Adrenal gland (tissue), 19 donors: ENCODE measurements at places on chromosomes 5 and 9.
A peak's percentile ranks its signal among the peaks of the same experiment; 100 is the strongest.

DNA sequence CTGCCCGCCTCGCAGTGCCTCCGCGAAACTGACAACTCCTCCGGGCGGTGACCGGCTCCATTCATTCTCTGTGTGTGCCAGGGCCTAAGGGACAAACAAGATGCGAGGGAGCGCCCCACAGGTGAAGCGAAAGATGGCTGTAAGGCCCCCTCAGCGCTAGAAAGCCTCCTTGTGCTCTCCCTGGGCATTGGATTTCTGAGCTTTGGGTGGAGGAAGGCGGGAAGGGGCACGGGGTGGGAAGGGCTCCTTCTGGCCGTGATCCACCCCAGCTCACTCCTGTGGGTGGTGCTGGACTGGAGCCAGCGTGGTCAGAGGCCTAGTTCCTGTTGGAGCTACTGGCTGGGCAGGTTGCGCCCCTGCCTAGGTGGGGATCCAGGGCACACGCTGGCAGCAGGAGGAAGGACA is 943 bp downstream of the GALNT12 start:
- DNase-seq: no peak

DNA sequence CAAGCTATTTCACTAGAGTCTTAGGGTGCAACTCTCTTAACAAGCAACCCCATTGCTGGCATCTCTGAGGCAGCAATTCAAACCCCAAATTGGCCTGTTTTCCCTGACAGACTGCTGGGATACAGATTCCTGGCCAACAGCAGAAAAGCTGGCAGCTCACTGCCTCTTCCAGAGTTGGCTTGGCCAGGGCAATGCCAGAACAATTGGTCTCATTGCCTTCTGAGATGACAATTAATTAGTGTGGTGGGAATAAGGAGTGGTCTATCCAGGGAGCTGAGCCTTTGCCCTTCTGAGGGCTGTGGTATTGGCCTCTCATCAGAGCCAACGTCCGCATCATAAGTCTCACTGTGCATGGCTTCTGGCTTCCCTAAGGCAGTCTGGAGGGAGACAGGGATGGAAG is 183.2 kb downstream of the GNAQ start:
- DNase-seq: no peak

DNA sequence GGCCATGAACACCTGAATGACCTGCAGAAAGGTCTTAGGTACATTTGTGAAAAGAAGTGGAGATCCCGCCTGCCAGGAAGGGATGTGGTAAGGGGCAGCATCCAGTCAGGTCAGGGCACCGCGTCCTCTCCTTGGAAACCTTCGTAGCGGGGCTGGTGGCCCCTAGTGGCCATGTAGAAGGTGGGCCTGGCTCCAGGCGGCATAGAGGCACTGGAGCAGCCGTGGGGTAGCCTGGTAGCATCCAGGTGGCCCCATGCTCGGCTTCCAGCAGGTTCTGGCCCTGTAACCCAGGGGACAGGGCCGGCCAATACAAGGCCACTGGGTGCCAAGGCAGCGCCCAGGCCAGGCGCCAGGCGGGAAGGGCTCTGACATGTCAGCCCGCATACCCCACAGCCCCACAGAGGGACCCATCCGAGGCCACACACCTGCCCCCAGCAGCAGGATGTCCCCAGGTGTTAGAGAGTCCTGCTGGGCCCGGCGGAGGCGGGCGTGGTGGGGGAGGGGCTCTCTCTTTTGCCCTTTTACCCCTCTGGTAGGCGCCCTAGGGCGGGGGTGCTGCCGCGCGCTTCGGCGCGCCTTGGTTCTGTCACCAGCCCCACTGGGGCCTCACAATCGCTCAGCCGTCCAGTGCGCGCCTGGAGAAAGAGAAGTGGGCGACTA is 58.3 kb upstream of the SPATA31E1 start:
- DNase-seq: no peak

GRCh38 chr5:179599973-179600372 is 23.5 kb downstream of the HNRNPH1 start:
- DNase-seq: no peak

GRCh38 chr5:116497631-116498030 is 77.0 kb downstream of the SEMA6A start:
- DNase-seq: no peak

GRCh38 chr5:1921711-1922110 is 39.0 kb upstream of the IRX4 start:
- DNase-seq: no peak

DNA sequence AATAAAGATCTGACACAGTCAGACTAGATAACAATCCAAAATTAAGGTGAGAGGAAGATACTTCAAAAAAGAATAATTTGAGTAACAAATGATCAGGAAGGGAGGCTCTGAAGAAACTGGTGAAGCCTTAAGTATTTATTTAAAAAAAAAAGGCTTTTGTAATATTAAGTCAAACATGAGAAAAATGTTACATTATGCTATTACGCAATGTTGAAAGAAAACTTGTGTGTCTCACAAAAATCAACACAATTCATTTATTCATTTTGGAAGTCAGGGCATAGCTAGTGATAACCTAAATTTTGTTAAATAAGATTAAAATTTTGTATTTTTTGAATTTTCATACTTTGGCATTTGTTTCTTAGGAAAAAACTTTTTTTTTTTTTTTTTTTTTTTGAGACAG is 28.2 kb downstream of the WDR41 start:
- DNase-seq: no peak

DNA sequence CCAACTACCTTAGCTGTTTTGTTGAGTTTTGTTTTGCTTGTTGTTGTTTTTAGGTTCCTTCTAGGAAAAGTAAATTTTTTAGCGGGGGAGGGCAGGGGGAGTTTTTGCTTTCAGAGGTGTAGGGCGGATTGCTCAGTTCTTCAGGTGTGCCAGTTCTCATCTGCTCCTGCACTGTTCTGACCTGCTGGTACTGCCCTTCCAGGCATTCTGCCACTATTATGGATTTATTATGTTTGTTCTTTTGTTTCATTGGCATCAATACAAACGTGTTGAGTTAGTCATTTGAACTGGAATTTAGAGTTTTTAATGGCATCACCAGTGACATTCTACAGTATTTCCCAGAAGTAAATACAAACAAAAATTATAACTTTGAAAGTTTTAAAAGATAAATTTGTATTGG is 26.0 kb downstream of the ERCC6L2 start:
- DNase-seq: no peak

DNA sequence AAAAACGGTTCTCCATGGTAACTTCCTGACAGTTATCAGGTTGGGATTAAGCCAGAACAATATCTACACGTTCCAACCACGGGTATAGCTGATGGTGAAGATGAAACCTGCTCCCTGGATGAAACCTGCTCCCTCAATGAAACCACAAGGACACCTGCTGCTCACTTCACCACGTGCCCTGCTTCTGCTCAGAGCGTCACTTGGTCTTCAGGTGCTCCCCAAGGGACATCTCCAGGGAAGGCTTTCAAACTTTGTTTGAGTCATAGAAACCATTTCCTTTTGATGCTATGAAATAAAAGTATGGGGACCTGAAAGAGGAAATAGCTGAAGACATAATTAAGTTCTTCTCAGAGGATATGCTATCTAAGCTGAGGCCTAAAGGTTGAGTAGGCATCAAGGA is 242.4 kb downstream of the MED10 start:
- no peak for DNase-seq

GRCh38 chr5:79591326-79591725 is 20.9 kb upstream of the TENT2 start:
- DNase-seq: no peak

DNA sequence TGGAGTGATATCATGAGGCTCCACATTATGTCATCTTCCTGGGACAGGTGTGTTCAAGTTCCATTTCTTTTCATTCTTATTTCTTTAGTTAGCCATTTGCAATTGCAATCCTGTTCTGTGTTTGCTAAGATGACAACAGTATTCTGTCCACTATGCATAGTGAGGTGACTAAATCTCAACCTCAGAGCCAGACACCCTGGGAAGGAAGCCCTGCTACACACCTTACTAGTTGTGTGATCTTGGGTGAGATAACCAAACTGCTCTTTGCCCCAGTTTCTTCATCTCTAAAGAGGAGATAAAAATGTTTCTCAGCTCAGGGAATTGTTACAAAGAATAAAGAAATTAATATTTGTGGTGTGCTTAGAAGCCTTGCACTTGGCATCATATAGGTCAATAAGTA is 215.1 kb upstream of the RPS23 start:
- no peak for DNase-seq

DNA sequence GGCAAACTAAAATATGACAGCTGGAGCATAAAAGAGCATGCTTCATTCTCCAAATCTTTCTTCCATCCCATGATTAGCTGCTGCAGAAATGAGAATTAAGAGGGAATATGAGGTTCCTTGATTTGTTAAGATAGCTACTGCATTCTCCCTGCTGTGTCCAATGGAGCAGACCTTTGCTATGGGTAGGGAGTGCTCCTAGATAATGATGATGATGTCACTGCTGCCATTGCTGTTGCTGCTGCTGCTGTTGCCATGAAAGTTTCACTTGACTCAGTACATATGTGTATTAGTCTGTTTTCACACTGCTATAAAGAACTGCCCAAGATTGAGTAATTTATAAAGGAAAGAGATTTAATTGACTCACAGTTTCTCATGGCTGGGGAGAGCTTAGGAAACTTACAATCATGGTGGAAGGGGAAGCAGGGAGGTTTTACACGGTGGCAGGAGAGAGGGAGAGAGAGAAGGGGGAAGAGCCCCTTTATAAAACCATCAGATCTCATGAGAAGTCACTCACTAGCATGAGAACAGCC is 128.9 kb downstream of the INSYN2B start:
- no peak for DNase-seq

GRCh38 chr5:120457839-120458507 is 6.1 kb upstream of the PRR16 start:
- DNase-seq: peak; percentile 90

GRCh38 chr5:1414311-1415058 is 30.8 kb downstream of the SLC6A3 start:
- DNase-seq: no peak

- no peak for DNase-seq
Measured at GRCh38 chr5:88821161-88821560, 61.8 kb downstream of the MEF2C start.

DNA sequence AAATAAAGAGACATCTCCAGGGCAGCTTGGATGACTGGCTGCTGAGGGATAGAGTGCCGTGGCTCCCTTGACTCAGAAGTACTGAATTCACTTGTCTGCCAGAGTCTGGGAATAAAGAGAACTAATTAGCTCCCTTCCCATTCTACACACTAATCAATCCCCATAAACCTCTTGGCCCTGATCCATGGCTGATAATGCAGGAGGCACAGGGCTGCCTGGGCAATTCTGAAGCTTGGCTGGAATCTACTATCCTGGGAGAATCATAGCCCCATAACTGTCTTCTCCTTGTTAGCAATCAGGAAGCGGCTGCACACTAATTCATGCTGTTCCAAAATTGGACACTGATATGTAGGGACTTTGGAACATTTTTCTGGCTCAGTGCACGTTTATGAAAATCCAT is 197.7 kb downstream of the PTTG1 start:
- DNase-seq: no peak

GRCh38 chr5:158953929-158954534 is 145.7 kb downstream of the EBF1 start:
- DNase-seq: no peak

- DNase-seq: peak; percentile 70
Measured at GRCh38 chr5:96712100-96712746, 50.0 kb downstream of the CAST start.

GRCh38 chr9:35905051-35905781 is 786 bp upstream of the HRCT1 start:
- no peak for DNase-seq

- no peak for DNase-seq
Measured at GRCh38 chr5:106415541-106415940, 1255.2 kb downstream of the EFNA5 start.

- no peak for DNase-seq
Measured at GRCh38 chr9:69542942-69543704, 129.0 kb downstream of the APBA1 start.

GRCh38 chr9:78443946-78444345 is 147.0 kb downstream of the PSAT1 start:
- no peak for DNase-seq

GRCh38 chr5:175682664-175683063 is 24.8 kb downstream of the HRH2 start:
- no peak for DNase-seq

DNA sequence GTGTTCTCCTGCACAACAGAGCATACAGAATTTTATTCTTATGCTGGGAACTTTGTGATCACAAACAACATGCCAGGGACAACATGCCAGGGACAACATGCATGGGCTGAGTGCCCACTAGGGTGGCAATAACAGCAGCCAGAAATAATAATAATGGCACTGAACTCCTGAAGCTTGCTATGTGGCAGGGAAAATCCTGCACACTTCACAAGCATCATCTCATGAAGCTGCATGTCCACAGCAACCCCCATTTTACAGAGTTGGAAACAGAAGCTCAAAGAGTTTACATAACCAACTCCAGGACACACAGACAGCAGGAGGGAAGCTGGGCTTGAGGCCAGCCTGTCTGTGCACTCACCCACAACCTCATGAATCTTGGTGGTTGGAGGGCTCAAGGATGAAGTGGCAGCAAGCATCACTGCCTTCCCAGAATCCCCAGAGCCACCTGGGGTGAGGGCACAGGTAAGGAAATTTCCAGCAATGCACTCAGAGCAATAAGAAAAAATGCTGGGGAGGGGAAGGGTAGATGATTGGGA is 111.4 kb downstream of the GABBR2 start:
- no peak for DNase-seq

- DNase-seq: no peak
Measured at GRCh38 chr9:115267790-115268189, 149.8 kb upstream of the TNC start.

DNA sequence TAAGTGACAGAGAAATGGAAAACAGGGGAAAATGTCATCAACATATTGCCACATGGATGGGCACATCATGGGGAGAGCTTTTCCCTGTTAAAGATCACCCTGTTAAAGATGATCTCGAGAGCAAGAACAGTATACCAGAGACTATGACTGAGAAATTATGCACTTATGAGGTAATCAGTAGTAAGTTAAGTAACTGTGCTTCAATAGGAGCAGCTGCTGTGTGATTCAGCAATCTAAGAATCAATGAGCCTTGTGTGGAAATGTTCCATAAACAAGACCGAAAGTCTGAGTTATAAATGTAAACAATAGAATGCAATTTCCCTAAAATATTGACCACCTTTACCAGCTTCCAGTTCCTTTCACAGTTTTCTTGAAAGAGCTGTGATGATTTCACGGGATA is 582.3 kb downstream of the CAAP1 start:
- DNase-seq: no peak

- no peak for DNase-seq
Measured at GRCh38 chr5:7534505-7534904, 138.6 kb downstream of the ADCY2 start.

- no peak for DNase-seq
Measured at GRCh38 chr9:36855448-36856315, 178.4 kb downstream of the PAX5 start.
